COLO829 (cell line): ENCODE measurements at places on chromosomes 12 and 14.

DNA sequence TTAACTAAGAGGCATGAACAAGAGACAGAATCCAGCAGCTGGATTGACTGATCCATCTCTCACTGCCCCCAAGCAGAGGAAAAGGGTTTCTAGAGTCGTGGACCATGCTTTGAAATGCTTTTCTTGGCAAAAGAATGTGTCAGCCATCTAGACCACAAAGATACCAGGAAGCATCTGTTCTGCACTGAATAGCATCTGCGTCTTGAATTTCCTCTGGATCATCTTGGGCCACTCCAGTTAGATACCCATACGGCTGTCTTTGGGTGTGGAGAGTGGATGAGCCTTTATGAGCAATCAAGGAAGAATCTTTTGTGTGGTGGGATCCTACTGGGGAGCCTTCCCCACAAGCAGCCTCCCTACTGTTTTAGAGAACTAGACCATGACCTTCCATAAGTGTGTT is 16.0 kb upstream of the RFX4 start:
- no peak for DNase-seq

GRCh38 chr12:41221491-41221890 is 33.4 kb downstream of the PDZRN4 start:
- no peak for DNase-seq

DNA sequence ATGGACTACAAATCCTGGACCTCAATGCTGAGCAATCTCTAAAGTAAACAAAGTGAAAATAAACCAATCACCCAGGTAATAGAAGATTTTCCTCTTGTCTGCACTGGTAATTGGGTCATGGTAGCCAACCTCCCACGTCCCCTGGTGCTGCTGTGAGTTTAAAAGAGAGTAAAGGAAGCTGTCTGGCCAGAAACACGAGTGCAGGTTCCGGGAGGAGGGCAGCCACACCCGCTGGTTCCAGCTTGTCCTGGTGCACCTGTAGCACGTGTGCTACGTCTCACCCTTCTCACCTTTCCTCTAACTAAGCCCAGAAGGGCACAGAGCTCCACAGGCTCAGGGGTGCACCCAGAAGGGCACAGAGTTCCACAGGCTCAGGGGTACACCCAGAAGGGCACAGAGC is 5.4 kb downstream of the CRACR2A start:
- no peak for DNase-seq

GRCh38 chr12:96046543-96047228 is 11.3 kb upstream of the LTA4H start:
- DNase-seq: no peak

GRCh38 chr12:13171921-13172859 is 24.3 kb upstream of the EMP1 start:
- no peak for DNase-seq

DNA sequence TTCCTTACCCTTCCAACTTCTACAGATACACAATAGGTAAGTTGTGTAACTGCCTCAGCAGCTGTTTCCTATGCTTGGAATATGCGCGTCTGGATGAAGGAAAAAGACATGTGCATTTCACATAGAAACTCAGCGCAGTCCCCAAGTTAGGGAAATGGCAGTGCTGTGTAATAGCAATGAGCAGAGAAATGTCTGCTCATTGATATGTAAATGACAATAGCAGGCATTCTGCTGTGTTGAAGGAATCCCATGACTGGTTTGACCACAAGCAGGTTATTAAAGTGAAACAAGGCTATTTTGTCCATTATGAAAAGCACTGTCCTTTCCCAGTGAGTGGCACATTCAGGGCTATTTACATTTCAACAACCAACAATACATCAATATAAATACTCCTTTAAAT is 106.6 kb downstream of the BTG1 start:
- peak; percentile 88 for DNase-seq

DNA sequence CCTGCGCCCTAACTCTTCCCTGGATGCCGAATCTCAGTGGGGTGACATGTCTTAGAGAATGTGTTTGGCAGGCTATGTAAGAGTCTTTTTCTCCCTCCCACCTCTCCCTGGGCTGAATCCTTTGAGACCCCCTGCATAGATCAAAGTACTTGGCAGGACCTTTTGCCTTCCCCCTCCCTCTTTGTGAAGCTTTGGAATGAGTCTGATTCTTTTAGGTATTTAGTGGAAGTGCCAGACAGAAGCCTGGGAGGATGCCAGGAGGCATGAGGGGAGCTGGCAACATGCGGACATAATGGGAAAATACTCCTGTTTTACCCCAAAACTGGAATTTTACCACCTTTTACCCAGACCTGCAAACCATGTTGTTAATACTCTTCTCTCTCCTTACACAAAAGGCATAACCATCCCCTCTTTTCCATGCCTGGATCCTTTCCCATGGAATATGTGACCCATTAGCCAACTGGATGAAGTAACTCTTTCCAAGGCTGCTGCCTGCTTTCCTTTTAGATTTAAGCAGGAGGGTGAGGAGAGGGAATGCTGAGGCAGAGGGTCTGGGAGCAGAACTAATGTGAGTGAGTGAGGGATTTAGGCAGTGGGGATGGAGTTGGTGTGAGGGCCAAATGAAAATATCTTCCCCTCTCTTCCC is 41.7 kb downstream of the TTLL5 start:
- DNase-seq: no peak

DNA sequence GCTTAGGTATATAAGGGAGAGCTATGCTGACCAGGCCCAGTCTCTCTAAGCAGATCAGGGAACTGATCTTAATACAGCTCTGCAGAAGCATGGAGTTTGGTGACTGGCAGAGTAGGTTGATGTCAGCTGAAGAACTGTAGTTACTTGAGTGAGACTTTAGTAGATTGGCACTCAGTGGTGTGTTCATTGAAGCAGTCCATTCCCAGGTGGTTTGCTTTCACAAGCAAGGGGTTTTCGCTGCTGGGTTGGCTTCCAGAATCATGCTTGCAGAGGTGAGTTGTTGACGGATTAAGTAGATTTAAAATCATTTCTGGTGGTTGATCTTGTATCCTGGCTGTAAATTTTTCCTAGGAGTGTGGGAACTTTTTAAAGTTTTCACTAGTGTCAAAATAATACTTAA is 6.5 kb upstream of the DHRS7 start:
- DNase-seq: no peak
